ENCODE measurements at places on chromosomes 13 and 19. TPM values are rescaled to one million over a fixed set of nuclear protein-coding genes. Genes with fewer than 3 reads are reported as not detected.

CD70 gene
- 0.58 TPM for total RNA-seq

SLC7A9 gene
- not detected for total RNA-seq

ZNF850 gene
- 8.6 TPM for total RNA-seq

FBXO17 gene
- 25.0 TPM for total RNA-seq

ELSPBP1 gene
- total RNA-seq, result not detected

MADCAM1 gene
- total RNA-seq, result not detected

KLK3 gene
- total RNA-seq, result not detected

NXNL1 gene
- total RNA-seq, result not detected

All from K562 (cell line).